ENCODE measurements at places on chromosomes 13 and 19.

DNA sequence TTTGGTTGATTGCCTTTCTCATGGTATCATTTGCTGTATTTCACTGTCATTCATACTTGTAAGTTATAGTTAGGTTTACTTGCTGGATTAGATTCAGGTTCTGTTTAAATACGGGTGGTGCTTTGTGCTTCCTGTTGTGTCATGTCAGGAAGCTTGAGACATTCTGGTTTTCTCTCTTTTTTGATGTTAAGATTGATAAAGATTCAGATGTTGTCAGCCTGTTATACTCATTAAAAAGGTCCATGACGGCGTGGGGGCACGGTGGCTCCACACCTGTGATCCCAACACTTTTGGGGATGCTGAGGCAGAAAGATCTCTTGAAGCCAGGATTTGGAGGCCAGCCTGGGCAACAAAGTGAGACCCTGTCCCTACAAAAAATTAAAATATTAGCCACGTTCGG is 45.7 kb downstream of the NAA16 start:
- DNase-seq: no peak

DNA sequence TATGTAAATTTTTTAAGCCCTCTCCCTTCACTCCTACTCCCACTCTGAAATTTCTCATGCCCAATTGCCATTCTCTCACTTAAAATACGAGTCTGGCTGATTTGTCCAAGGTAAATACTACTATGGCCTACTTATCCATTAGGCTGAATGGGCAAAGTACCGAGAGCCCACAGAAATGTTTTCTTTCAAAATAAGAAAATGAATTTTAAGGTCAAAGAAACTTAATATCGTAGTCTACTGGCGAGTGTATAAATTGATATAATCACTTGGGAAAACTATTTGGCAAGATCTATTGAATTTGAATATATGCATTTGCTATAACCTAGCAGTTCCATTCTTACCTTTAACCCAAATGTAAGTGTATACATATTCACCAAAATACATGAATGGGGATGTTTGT is 32.7 kb downstream of the ZNF45 start:
- no peak for DNase-seq

- DNase-seq: peak; percentile 30
These were observed at the start of gene LRG1 for GRCh38 chr19:4539693-4540581. LRG1 (minus strand) TSS chr19:4540036; CDS start chr19:4540013, 23 bp downstream.

DNA sequence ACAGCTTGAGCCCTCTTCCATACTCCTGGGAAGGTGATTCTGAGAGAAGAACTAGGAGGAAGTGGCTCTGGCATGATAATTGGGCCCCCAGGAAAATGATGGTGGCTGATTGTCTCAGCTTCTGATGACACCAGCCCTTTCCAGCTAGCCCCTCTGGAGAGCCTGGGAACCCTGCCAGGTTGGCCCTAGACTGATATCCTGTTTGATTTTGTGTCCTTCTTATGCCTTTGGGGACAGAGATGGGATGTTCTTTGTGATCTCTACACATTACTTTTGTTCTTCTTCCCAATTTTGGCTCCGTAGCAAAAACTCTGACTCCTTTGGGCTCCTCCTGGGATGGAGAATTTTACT is 39.7 kb downstream of the ERICH6B start:
- DNase-seq: no peak

DNA sequence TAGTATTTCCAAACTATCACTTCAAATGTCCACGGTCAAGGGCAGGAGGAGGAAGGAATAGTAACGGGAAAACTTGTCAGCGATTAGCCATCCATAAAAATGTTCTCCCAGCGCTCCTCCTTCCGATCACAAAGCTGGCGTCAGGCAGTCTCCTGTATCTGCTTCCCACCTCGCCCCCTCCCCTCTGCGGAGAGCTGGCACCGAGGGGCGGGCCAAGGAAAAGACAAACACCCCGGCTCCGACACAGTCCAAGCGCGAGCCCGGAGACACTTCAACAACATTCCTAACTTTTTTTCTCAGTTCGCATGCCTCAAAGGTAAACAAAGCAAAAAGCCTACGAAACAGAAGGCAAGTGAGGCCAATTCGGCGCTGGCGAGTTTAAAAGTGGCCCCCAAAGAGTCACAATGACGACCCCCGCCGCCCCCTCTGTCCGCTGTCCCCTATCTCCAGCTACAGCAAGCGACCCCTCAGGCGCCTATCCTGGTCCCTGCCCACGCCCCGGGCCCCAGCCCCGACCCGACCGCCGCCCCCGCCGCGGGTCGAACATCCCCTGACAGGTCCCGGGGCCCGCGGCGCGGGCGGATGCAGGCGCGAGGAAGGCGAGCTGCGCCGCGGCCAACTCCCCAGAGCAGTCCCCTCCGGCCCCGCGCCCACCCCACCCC is 736 bp downstream of the SMAD9 start:
- no peak for DNase-seq

GRCh38 chr13:59012731-59013130 is 1151.0 kb downstream of the DIAPH3 start:
- no peak for DNase-seq

GRCh38 chr19:54141356-54141755 is 3.8 kb downstream of the CNOT3 start:
- DNase-seq: no peak

GRCh38 chr19:37007587-37008220 is 70.5 kb upstream of the ZNF420 start:
- no peak for DNase-seq

- no peak for DNase-seq
These were observed 57.1 kb downstream of the KL start for GRCh38 chr13:33073338-33073737.

- DNase-seq: no peak
These were observed at the start of gene FUT1 for GRCh38 chr19:48752496-48753365. FUT1 (minus strand) TSS chr19:48752641; CDS start chr19:48751281, 1,360 bp downstream.

DNA sequence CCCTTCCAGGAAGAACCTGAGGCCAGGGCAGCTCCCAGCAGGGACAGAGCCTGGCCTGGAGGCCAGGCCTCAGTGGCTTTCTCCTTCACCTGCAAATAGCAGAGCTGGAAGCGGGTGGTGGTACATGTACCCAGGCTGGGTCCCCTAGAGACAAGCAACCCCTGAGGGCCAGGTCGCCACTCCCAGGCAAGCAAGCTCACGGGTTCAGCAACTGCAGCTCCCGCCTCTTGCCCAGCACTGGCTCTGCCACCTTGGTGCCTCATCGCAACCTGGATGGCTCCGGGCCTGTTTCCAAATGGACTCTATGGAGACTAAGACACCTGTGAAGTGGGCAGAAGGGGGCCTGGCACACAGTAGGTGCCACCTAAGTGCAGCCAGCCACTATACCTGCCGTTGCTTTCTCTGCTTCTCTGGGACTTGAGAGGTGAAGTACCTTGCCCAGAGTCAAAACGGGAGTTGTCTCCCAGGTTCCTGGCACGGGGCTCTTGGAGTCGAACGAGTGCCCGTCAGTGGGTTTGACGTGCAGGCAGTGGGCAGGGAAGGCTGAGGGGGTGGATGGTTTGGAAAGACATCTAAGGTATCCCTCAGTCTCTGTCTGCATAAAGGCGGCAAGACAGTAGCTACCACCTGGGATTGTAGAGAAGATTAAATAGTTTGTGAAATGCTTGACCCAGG is 2.4 kb upstream of the PLPP2 start:
- no peak for DNase-seq

DNA sequence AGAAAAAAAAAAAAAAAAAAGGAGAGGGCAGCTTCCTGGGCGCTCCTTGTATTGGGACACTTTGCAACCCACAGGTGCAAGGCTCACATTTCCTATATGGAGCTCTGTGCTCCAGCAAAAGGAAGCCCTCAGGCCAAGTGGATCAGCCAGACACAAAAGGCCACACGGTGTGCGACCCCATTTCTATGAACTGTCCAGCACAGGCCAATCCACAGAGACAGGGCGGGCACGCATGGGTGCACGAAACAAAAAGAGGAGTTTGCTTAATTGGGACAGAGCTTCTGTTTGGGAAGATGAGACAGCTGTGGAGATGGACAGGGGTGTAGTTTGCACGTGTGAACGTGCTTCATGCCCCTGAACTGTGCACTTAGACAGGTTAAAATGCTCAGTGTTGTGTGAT is 31.6 kb upstream of the MATK start:
- no peak for DNase-seq

GRCh38 chr13:91168386-91168711 is 179.1 kb upstream of the MIR17HG start:
- DNase-seq: no peak

DNA sequence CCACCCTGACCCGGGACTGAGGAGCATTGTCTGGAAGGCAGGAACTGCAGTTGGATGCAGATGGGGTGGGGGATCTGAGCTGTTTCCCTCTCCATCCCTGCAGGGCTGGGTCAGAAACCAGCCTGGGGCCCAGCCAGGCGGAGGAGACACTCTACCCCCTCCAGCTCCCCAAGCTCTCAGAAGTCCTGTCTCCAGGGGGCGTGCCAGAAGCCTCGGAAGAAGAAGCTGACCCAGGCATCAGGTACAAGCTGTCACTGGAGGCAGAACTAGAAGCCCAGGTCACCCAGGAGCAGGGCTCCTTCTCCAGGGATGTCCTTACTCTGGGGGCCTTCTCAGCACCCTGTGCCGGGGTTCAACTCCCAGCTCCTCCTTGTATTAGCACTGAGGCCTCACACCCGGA is 15.5 kb downstream of the SIX5 start:
- DNase-seq: no peak

DNA sequence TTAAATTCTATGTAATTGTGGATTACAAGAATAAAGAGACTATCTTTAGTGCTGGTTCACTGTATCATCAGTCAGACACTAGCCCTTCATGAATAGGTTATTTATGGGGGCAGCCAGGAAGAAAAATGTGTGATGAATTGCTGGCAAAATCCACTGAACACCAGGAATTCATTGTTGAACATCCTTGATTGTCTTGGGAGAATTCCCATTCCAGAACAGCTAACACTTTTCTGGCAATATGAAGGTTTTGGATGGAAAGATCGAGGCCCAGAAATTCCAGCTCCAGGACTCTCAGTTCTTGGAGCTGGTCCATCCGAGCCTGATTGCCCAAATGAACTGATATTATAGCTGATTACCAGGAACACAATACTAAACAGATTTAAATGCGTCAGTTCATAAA is 11.5 kb upstream of the SPART start:
- no peak for DNase-seq
